ENCODE measurements at places on chromosomes 5 and 9. TPM values are rescaled to one million over a fixed set of nuclear protein-coding genes. Genes with fewer than 3 reads are reported as not detected.
A peak's percentile ranks its signal among the peaks of the same experiment; 100 is the strongest.

- H3K27me3 ChIP-seq = no peaks in the 10 kb centered on the region
- no peak overlapping the region for H3K4me3 ChIP-seq
- H3K27ac ChIP-seq = no peak overlapping the region
- H3K4me1 ChIP-seq = no peaks in the 10 kb centered on the region
- DNase-seq = peak; percentile 19
- no peaks in the 10 kb centered on the region for H3K36me3 ChIP-seq
These were observed 614.5 kb downstream of the MAT2B start for GRCh38 chr5:164119806-164120447.

The BHMT2 gene
- total RNA-seq = 12.0 TPM

GRCh38 chr5:1547655-1548054 lies 23.9 kb upstream of the LPCAT1 start:
- no peaks in the 10 kb centered on the region for H3K27me3 ChIP-seq
- H3K4me3 ChIP-seq = no peak overlapping the region
- no peaks in the 10 kb centered on the region for H3K36me3 ChIP-seq
- H3K4me1 ChIP-seq = no peaks in the 10 kb centered on the region
- H3K27ac ChIP-seq = no peak overlapping the region

GRCh38 chr5:178509491-178510057 lies 80.6 kb downstream of the COL23A1 start:
- no peak for DNase-seq
- no peaks in the 10 kb centered on the region for H3K27me3 ChIP-seq
- no peak overlapping the region for H3K27ac ChIP-seq
- no peaks in the 10 kb centered on the region for H3K4me1 ChIP-seq

DNA sequence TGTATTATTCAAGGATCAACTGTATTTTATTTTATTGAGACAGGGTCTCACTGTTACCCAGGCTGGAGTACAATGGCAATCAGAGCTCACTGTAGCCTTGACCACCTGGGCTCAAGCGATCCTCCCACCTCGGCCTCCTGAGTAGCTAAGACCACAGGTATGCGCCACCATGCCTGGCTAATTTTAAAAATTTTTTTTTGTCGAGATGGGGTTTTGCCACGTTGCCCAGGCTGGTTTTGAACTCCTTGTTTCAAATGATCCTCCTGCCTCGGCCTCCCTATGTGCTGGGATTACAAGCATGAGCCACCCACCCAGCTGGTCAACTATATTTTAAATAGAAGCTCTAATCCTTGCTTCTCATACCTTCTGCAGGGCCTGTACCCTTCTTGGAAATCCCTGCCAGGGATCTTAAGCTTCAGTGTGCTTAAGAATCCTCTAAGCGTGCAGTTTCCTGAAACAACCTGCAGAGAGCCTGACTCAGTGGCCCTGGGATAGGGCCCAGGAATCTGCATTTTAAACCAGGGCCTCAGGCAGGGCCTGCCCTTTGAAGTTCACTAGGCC lies 2.9 kb downstream of the AKNA start:
- no peaks in the 10 kb centered on the region for H3K27me3 ChIP-seq
- H3K4me3 ChIP-seq = no peak overlapping the region
- H3K27ac ChIP-seq = peak overlapping the region; percentile 88
- no peaks in the 10 kb centered on the region for H3K36me3 ChIP-seq
- DNase-seq = no peak

The PAX5 gene
- 0.79 TPM for total RNA-seq

DNA sequence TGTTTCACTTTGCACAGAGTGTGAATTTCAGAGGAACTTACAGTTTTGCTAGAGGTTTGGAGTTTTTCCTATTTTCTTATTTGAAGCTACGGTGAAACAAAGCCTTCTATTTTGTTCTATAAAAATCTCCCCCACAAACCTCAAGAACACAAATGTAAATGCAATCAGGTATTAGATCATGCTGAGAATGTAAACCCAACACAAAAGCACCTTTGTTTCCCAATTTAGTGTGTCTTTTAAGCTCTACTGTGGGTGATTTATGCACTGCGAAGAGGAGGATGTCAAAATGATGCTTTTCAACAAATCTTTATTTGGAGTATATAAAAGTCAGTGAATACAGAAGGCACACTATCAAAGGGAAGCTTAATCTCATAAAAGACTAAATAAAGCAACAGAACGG lies 4.3 kb upstream of the DRD1 start:
- no peaks in the 10 kb centered on the region for H3K36me3 ChIP-seq
- DNase-seq = no peak
- H3K4me3 ChIP-seq = no peak overlapping the region
- H3K4me1 ChIP-seq = no peaks in the 10 kb centered on the region
- no peaks in the 10 kb centered on the region for H3K27me3 ChIP-seq

- no peak for DNase-seq
- H3K4me3 ChIP-seq = no peak overlapping the region
- H3K27ac ChIP-seq = no peak overlapping the region
- H3K27me3 ChIP-seq = no peaks in the 10 kb centered on the region
- no peaks in the 10 kb centered on the region for H3K4me1 ChIP-seq
These were observed 85.5 kb upstream of the PPP1R26 start for GRCh38 chr9:135394131-135394530.

- H3K27ac ChIP-seq = no peak overlapping the region
- no peaks in the 10 kb centered on the region for H3K27me3 ChIP-seq
- H3K36me3 ChIP-seq = no peaks in the 10 kb centered on the region
- no peaks in the 10 kb centered on the region for H3K4me1 ChIP-seq
- no peak for DNase-seq
- H3K4me3 ChIP-seq = no peak overlapping the region
These were observed 38.5 kb upstream of the FAM81B start for GRCh38 chr5:95352691-95353090.

- no peaks in the 10 kb centered on the region for H3K4me1 ChIP-seq
- no peak overlapping the region for H3K4me3 ChIP-seq
- no peak overlapping the region for H3K27ac ChIP-seq
- H3K36me3 ChIP-seq = no peaks in the 10 kb centered on the region
- no peak for DNase-seq
- H3K27me3 ChIP-seq = no peaks in the 10 kb centered on the region
These were observed 274.1 kb downstream of the SMARCA2 start for GRCh38 chr9:2289263-2289662.

- no peak for DNase-seq
- no peaks in the 10 kb centered on the region for H3K36me3 ChIP-seq
- no peaks in the 10 kb centered on the region for H3K27me3 ChIP-seq
- H3K4me3 ChIP-seq = no peak overlapping the region
- H3K4me1 ChIP-seq = no peaks in the 10 kb centered on the region
These were observed 533.5 kb downstream of the ZNF608 start for GRCh38 chr5:124212934-124213333.

The SLC36A2 gene
- total RNA-seq = 0.43 TPM

- H3K27ac ChIP-seq = no peak overlapping the region
- DNase-seq = no peak
- H3K27me3 ChIP-seq = no peaks in the 10 kb centered on the region
These were observed 534.7 kb downstream of the CDH10 start for GRCh38 chr5:24110004-24110615.

GRCh38 chr5:174420651-174421407 lies 303.6 kb upstream of the MSX2 start:
- H3K4me1 ChIP-seq = peaks cover 13% of the 10 kb centered on the region
- DNase-seq = no peak
- no peak overlapping the region for H3K27ac ChIP-seq
- no peak overlapping the region for H3K4me3 ChIP-seq
- H3K36me3 ChIP-seq = no peaks in the 10 kb centered on the region

The ZFP37 gene
- total RNA-seq = 3.4 TPM

The IFNB1 gene
- total RNA-seq = not detected

The NR4A3 gene
- 2.5 TPM for total RNA-seq

DNA sequence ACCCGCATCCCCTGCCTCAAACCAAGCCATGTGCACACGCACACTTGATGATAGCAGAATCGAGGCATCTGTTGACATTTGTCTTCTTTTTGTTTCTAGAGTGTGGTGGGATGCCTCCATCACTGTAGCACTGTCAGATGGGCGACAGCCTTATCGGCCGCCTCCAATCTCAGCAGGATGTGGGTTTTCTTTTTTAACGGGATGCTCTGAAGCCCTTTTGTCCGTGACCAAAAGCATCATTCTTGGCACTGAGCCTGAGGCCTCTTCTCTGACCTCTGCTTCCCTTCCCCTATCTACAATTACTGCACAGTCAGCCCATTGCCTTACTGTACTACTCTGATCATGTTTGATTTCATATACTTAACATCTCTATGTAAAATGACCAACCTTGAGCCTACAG lies 78.3 kb downstream of the LMNB1 start:
- no peaks in the 10 kb centered on the region for H3K27me3 ChIP-seq
- H3K27ac ChIP-seq = no peak overlapping the region
- H3K36me3 ChIP-seq = no peaks in the 10 kb centered on the region
- no peak for DNase-seq

DNA sequence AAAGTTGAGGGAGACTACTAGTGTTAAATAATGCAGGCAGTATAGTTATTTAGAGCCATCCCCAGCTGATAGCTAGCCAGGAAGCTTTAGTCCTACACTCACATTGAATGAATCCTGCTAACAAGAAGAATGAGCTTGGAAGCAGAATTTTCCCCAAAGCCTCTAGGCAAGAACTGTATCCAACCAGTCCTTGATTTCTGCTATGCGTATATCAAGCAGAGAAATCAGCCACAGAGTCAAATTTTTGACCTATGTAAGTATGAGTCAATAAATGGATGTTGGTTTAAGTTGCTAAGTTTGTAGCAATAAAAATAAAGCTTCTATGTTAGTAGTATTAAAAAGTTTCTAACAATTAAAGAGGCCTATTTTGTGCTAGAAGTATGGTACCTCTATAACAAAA lies 672.1 kb upstream of the CHD1 start:
- H3K36me3 ChIP-seq = no peaks in the 10 kb centered on the region
- no peak overlapping the region for H3K4me3 ChIP-seq
- H3K27ac ChIP-seq = no peak overlapping the region
- DNase-seq = no peak

The ANKRD34B gene
- total RNA-seq = 0.16 TPM

The ABLIM3 gene
- total RNA-seq = 5.6 TPM

The HAVCR2 gene
- total RNA-seq = 3.1 TPM

The TEX48 gene
- 44.0 TPM for total RNA-seq

DNA sequence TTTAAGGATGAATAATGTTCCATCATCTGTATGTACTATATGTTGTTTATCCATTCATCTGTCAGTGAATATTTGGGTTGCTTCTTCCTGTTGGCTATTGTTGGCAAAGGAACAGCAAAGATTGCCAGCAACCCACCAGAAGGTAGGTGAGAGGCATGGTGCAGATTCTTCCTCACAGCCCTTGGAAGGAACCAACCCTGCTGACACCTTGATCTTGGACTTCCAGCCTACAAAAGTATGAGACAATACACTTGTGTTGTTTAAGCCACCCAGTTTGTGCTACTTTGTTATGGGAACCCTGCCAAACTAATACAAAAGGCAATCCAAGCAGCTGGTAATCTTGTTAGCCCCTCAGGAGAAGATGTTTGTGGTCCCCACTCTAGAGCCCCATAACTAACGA lies 122.0 kb downstream of the CARTPT start:
- H3K36me3 ChIP-seq = no peaks in the 10 kb centered on the region
- H3K27ac ChIP-seq = no peak overlapping the region
- peaks cover 16% of the 10 kb centered on the region for H3K4me1 ChIP-seq
- no peak for DNase-seq
- no peak overlapping the region for H3K4me3 ChIP-seq
- no peaks in the 10 kb centered on the region for H3K27me3 ChIP-seq

The DNM1 gene
- 9.8 TPM for total RNA-seq

The GABRA1 gene
- 0.12 TPM for total RNA-seq

DNA sequence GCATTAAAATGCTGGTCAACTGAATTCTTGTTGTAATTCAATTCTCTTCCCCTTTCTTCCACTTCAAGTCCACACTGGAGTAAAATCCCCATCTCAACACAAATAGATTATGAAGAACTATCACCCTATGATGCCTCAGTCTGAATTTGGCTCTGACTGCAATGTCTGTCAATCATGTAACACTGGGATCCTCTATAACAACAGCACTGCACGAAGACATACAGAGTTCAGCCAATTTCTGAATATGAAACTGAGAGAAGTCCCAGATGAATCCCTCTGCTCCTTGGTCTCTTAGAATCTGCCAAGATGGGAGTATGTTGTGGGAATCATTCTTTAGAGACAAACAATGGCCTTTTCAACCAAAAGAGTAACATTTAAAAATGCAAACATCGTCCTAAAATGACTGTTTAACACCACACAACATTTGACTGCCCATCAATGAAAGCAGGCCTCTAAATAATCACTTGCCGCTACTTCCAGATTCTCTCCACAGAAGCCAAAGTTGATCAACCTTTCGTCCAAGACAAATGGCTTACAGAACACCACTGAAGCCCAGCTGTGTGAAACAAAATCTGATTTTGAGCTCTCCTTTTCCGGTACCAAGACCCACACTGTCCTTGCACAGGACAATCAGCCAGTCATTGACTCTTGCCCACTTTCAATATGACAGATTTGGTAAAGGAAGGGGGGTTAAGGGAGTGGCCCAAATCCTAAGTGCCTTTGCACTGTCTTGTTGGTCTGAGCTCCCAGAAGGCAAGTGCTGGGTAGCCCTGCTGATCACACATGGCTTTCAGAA lies 258.0 kb downstream of the EBF1 start:
- H3K4me1 ChIP-seq = no peaks in the 10 kb centered on the region
- DNase-seq = no peak
- H3K4me3 ChIP-seq = no peak overlapping the region
- no peaks in the 10 kb centered on the region for H3K27me3 ChIP-seq
- H3K36me3 ChIP-seq = no peaks in the 10 kb centered on the region
- no peak overlapping the region for H3K27ac ChIP-seq

The FOXD4L4 gene
- not detected for total RNA-seq
